ENCODE measurements at places on chromosomes 7 and 10.

DNA sequence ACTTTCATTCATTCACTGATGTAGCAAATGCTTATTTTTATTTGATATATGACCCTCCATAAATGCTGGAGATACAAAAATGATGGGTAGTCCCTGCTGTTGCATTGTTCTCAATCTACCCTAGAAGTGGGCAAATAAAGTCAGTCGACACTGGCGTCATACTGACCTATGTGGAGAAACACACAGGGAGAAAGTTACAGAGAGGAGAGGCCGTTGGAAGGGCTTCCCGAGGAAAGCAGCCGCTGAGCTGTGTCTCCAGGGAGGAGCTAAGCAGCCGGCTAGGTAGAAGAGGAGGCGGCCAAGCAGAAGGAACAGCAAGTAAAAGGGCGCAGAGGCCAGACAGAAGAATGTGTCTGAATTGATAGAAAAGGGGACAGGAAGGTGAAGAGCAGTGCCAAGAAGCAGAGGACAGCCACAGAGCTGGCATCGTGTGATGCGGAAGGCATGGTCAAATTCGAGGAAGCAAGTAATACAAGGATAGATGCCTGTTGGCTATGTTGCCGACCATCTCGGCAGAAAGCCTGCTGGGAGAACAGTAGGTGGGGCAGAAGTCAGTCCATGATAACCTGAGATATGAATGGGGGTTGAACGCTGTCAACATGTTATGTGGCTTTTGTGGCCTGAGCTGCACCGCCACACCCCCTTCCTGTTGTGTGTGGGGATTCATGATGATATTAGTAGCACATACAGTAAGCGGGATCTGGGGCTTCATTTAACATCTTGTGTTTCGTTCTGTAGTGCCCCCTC, 25.9 kb downstream of the ST8SIA6 start:
- no peak for DNase-seq

DNA sequence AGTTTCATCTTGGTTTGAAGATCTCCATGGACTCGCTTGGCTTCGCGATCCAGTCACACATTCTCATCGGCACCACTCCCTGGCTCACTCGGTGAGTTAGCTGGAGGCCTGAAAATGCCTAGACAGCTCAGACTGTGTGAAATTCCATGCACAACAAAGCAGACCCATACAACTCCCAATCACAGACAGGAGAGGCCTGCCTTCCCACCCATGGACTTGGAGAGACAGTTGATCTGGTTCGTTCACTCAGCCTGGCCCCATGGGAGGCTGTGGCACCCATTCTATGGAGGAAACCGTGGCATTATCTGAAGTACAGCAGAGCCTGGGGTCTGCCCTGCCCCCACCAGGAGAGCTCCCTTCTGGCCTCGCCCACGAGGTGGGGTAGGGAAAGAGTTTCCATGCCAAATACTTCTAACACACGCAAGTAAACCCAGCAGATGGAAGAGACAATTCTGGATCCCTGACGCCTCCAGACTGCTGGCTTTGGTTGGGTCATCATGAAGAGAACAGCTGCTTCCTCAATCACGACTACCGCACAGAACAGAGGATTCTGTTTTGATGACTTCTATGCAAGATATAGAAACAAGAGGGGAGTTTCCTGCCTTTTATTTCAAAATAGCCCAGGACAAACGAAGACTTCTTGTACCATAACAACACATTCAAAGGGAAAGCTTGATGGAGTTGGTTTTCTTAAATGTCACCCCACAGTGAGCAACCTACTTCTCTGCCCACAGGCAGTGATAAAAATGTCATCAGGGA, 15.9 kb downstream of the FAM53B start:
- DNase-seq = peak; percentile 73

GRCh38 chr7:101563943-101564777, 64.9 kb downstream of the MYL10 start:
- DNase-seq = no peak

DNA sequence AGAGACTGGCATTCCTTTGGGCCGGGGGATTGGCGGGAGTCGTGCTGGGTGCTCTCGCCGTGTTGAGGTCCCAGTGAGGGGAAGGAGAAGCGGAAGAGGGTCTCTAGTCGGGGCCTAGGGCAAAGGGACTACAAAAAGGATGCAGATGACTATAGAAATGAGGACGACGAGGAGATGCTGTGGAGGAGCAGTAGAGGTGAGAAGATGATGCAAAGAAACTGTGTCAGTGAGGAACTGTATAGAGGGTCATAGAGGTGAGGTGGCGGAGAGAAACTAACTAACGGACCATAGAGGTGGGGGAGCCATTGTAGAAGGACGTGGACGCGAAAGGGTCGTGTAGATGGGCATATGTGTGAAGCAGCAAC, 324 bp downstream of the TWNK start:
- DNase-seq = no peak

- DNase-seq = no peak
These were observed 4.1 kb downstream of the EMX2 start for GRCh38 chr10:117546581-117547015.

- no peak for DNase-seq
These were observed 913 bp downstream of the ADCYAP1R1 start for GRCh38 chr7:31052841-31053601.

DNA sequence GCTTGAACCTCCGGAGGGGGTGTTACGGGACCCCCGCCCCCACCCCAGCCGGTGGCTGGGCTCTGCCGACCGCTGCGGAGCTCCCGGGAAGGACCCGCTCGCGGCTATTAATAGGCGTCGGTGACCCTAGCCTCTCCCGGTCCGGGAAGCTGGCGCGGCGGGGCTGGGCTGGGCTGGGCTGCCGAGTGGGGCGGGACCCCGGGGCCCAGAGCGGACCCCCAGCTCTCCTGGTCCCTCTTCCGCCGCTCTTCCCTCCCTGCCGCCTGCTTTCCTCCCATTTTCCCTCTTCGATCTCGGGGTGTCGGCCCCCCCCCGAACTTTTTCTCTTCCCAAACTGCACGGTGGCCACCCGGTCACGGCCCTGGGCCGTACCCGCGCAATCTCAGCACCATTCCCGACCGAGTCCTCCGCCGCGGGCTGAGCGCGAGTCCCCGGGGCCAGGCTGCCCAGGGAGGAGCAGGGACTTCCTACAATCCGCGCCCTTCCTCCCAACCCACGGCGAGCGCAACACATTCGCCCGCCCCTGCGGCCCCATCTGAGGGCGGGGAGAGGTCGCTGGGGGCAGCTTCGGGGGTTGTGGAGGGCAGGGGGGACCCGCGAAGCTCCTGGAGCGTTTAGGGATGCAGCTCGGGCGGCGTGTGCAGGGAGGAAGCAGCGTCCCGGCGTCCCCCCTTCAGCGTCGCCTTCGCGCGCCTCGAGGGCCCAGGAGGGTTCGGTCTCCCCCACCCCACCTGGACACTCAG, 3.1 kb upstream of the ELFN1 start:
- peak; percentile 21 for DNase-seq

DNA sequence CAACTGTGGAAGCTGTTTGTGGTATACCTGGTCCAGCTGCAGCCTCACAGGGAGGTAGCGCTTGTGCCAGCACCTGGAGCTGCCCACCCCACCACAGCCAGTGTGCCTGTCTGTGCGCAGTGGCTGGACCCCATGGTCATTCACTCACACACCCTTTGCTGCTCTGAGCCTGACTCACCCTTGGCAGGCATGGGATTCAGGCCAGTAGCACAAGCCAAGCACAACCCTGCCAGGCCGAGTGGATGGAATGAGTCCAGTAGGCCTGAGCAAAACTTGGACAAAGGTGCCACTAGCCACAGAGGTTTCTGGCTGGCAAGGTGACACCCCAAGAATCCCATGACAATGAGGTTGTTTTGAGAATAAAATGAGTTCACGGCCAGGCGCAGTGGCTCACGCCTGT, 19.0 kb downstream of the RBM48 start:
- no peak for DNase-seq

DNA sequence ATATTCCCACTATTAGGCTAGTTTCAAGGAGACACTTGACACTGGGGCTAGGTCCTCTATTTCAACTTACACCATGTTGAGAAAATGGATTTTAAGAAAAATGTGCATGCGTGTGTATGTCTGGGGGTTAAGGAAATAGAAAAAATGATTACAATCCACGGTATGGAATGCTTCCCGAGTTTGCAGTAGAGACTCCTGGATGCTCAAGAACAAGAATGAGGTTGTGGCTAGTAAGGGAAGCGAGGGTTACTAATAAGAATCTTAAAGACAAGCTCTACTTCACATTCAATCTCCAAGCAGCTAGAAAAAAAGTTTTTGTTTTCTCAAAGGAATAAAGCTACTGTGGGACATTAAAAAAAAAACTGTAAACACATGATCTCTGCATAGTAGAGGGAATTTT, 54.7 kb downstream of the ANK3 start:
- no peak for DNase-seq

- DNase-seq = no peak
These were observed 532.5 kb downstream of the GRM8 start for GRCh38 chr7:126720232-126720631.

- DNase-seq = no peak
These were observed 37.5 kb downstream of the ZNF467 start for GRCh38 chr7:149735779-149736477.

- DNase-seq = peak; percentile 79
These were observed 156.0 kb downstream of the SEMA3D start for GRCh38 chr7:85030893-85031292.

- no peak for DNase-seq
These were observed 21.6 kb upstream of the RPEL1 start for GRCh38 chr10:103224133-103224532.

DNA sequence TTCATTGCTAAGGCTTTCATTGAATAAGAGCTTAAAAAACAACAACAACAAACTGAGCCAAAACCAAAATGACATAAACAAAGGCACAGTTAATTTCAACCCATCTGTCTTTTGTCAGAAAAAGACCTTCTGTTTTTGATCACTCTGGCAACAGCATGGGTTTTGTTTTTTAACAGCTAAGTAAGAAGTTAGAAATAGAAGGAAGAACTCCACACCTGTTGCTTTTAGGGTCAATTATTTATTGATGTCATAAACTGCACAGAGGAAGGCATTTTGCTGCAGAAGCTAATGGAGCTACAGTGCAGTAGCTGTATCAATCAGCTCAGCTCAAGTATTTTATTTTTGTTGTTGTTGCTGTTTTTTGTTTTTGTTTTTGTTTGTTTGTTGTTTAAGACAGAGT, 16.3 kb upstream of the GJD4 start:
- DNase-seq = no peak

- DNase-seq = peak; percentile 18
These were observed 919 bp downstream of the PLA2G12B start for GRCh38 chr10:72953687-72954086.

GRCh38 chr7:11430112-11430511, 401.9 kb downstream of the THSD7A start:
- no peak for DNase-seq

GRCh38 chr10:119497243-119497642, 45.3 kb downstream of the RGS10 start:
- DNase-seq = no peak

DNA sequence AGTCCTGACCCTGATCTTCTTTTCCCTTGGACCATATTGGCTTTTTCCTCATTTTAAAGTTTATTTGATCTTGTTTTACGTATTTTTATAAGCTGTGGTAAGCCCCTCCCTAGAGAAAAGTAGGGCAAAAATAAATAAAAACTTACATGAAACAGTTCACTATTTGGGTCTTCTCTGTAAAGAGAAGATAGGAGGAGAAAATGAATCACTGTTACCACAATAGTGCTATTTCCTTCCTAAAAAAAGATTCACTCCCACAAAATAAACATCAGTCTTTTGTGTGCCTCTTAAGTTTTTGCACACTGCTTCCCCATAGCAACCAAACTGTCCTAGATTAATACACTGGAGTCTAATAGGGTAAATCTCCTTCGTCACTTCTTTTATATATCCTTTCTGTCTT, 1.4 kb upstream of the SVIL start:
- DNase-seq = peak; percentile 61

DNA sequence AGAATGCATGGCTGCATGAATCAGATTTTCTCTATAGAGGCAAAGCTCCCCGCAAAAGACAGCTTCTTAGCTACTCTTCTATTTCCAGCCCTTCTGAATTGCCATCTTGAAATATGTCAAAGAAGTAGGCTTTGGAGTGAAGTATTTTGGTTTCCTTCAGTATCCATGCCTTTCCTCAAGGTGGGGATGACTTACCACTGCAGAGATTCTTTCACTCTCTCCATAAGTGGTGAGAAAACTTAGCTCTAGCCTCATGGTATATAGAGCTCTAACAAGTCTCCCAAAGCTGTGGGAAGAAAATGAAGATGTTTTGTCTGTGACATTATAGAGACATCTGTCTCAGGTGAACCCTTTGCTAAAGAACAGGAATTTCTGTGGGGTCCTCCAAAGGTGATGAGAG, 89.6 kb upstream of the ITGB1 start:
- DNase-seq = peak; percentile 3

DNA sequence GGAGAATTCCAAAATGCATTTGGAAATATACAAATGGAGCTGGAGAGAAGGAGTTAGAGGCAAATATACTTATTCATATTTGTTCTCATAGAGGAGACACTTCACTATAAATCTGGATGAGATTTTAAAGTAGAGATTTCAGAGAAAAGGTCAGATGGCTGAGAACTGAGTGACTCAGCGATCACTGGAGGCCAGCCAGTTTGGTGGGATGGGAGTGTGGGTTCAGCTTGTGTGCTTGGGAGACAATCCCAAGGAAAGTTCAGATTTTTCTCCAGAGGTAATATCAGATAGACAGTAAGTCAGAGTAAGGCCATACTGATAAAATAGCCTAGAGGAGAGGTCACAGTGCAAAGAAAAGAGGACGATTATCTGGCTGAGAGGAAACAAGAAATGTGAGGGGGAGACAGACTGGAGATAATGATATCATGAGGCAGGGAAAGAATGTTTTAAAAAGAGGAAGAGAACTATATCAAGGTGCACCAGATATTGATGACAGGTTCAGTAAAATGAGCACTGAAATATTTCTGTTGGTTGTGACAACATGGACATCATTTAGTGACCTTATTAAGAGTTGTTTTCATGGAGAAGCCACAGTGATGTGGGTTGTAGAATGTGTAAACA, 67.0 kb downstream of the MDFIC start:
- no peak for DNase-seq

DNA sequence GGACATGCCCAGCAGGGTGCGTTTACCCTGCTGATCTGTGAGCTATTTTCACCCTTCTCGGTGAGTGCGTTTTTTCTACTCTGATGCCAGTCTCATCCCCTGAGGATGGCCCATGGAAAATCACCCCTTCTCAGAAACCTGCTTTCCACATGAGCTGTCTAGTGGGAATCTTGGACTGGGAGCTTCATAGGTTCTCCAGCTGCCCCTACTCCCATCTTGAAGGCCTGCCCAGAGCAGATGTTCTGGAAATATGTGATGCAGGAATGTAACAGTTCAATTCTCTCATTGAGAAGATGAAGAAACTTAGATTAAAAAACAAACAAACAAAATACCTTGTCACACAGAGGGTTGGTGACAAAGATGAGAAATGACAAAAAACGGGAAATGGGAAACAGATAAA, 146.9 kb upstream of the RAB11FIP2 start:
- no peak for DNase-seq

- DNase-seq = no peak
These were observed 93.5 kb upstream of the NEBL start for GRCh38 chr10:20990604-20991003.
